Small intestine (tissue), 16 donors: ENCODE measurements at places on chromosomes 12 and 14. TPM values are rescaled to one million over a fixed set of nuclear protein-coding genes. Genes with fewer than 3 reads are reported as not detected.

DNA sequence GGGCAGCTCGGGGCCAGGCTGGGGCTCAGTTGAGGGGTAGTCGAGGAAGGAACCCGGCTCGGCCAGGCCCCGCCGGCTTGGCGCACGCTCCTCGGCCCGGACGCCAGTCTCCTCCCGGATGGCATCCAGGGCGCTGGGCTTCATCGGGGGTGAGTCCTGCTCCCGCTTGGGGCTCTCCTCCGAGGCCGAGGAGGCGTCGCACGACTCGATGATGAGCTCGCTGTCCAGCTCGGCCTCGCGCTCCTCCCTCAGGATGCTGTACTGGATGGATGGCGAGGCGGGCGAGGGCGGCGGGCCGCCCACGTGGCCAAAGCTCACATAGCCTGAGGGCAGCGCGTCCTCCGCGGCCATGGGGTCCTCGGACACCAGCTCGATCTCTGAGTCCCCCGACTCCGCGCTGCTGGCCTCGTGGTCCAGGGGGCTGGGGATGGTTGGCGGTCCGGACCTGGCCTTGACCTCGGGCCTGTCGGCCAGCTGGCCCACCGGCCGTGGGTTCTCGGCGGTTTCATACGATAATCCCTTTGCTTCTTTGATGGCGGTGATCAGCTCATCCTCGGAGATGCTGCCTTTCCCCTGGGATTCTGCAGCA lies 143.4 kb downstream of the RTN1 start:
- no peak for DNase-seq

DNA sequence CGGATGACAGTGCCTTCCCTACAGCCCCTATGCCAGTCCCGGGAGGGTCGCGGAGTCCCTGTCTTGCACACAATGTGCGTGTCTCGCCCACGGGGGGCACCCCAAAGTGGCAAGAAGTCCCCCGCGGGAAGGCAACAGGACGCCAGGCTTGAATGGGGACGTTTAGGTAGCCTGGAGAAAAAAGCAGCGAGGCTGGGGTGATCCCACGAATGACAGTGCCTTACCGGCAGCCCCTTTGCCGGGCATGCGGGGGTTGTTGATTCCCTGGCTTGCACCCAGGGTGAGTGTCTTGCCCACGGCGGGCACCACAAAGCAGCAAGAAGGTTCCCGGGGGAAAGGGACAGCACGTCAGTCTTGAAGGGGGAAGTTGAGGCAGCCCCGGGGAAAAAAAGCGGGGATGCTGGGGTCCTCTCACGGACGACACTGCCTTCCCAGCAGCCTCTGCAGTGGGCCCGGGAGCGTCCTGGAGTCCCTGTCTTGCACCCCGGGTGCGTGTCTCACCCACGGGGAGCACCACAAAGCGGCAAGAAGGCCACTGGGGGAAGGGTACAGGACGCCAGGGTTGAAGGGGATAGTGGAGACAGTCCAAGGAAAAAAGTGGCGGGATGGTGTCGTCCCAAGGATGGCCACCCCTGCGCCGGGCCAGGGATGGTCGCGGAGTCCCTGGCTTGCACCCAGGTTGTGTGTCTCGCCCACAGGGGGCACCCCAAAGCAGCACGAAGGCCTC lies 156.8 kb upstream of the ALG10B start:
- DNase-seq, result no peak

- DNase-seq, result no peak
Measured at GRCh38 chr12:42912367-42912766, 322.8 kb upstream of the PRICKLE1 start.

- no peak for DNase-seq
Measured at GRCh38 chr12:18935371-18935965, 194.1 kb upstream of the PLEKHA5 start.

DNA sequence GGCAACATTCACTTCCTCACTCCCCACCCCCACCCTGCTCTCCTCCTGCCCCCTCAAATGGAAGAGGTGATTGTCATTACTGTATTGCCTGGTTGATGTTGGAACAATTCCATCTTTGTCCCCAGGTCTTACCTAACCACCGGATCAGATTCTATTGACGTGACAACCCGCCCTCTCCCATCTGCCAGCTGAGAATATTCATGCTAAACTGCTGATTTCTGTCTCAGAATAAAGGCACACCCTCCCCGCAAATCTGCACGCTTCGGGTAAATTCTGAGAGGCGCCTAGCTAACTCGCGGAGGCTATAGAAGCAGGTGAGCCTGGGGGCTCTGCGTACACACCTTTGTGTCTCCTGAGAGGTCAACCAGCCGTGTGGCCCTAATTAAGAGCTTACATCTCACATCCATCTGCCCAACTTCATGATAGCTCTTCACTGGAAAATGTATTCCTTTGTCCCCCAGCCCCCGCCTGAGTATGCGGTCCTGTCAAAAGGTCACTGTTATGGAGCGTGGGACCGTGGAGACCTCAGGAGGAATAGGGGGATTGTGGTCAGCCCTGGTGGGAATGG lies 1054.3 kb downstream of the VRK1 start:
- DNase-seq, result no peak

GRCh38 chr12:62955678-62956077 lies 20.7 kb upstream of the PPM1H start:
- no peak for DNase-seq

- DNase-seq, result no peak
Measured at GRCh38 chr12:102423462-102423861, 56.9 kb downstream of the IGF1 start.

DNA sequence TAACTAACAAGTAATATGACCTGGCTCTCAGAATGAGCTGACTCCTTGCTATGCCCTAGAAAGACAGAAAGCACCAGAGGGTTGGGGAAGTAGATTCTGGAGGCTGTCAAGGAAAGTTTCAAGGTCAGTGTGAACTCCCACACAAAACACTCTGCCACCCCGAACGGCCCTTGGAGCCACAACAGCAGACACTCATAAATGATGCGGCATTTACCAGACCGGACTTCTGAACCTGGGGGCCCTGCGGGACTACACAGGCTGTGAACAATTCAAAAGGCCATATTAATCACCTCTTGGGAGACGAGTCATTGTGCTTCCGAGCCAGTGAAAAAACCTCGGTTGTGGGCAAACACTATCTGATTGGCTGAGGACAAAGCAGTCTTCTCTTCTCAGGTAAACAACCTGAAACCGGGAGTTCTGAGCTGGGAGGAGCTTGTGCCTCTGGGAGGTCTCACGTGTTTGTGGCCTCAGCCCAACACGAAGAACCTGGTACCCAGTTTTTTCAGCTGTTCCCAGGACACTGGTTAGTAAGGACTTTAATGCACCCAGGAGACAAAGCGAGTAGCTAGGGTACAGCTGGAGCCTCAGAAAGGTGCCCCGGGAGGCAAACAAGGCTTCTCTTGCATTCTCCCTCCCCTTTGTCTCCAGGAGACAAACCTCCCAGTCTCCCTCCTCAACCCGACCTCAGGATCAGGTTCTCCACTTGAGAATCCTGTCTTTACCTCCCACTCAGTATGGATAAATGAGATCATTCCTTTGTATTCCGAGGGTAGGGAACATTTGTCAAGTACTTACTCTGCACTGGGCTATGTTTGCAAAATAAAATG lies 35.3 kb downstream of the VWF start:
- peak; percentile 72 for DNase-seq

- no peak for DNase-seq
Measured at GRCh38 chr12:99600388-99600787, 47.2 kb upstream of the GARIN6 start.

- no peak for DNase-seq
Measured at GRCh38 chr12:29580971-29581370, 83.5 kb upstream of the OVCH1 start.

GRCh38 chr12:89678225-89678624 lies 30.4 kb downstream of the ATP2B1 start:
- DNase-seq, result no peak

- DNase-seq, result no peak
Measured at GRCh38 chr14:69983317-69983716, 104.1 kb downstream of the SMOC1 start.

GRCh38 chr12:43271659-43272058 lies 280.3 kb downstream of the ADAMTS20 start:
- no peak for DNase-seq

DNA sequence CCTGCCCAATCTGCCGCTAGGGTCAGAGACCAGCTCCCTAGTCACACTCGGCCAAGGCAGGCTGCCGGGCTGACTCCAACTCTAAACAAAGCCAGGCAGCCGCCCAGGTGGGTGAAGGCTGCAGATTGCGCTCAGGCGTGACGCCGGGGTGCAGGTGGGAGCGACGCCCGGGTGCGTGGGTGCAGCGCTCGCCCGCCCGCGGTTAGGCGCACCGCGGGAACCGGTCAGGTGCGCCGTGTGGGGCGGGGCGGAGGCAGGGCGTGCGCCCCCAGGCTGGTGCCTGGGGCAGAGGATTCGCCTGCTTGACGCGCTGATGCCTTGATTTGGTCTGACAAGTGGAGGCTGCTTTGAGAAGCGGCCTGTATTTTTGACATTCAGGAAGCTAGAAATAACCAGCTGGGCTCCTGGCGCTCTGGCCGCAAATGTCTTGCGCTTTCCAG lies 126.7 kb upstream of the HIF1A start:
- DNase-seq, result peak; percentile 54

DNA sequence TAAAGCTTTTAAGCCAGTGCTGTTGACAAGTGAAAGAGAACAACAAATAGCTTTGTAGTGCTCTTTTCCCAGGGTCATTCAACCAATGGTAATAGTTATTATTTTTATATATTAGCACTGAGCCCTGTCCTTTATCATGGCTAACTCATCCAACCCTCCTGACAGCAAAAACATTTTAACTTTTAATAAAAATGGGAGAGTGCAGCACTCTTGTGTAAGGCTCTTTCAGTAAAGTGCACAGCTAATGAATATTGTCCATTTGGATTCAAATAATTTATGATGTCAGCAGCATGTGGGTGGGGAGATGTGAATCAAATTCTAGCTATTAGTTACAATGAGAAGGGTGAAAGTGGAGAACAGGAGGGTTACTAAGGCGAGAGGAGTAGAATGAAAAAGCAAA lies 185.7 kb downstream of the SOX5 start:
- DNase-seq, result no peak

DNA sequence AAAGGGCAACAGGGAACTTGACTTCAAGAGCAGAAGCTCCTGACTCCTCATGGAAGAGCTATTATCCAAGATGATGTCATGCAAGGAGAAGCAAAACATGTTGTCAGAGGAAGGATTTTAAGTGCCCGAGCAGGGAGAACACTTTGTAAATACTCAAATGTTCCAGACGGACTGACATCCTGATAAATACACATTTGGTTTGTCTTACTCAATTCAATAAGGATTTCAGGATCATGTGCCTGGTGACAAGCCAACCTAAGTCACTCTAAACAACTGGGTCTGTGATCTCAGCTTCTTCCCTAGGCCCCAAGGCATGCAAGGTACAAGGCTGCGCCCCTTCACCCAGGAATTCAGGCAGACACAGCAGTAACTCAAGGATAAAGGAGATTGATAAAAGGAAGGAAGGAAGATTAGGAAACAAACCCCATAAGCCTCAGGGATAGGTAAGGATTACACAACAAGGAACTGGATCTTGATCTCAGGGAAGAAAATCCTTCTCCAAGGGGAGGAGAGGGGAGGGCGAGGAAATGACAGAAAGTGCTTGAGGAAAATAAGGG lies 26.8 kb upstream of the CEBPE start:
- peak; percentile 77 for DNase-seq

- no peak for DNase-seq
Measured at GRCh38 chr12:88371416-88372183, 208.7 kb downstream of the KITLG start.

- no peak for DNase-seq
Measured at GRCh38 chr14:38848243-38848935, 254.6 kb downstream of the SEC23A start.

- DNase-seq, result no peak
Measured at GRCh38 chr12:12555656-12556055, 7.0 kb downstream of the DUSP16 start.

GRCh38 chr14:100470523-100470897 lies 116.7 kb downstream of the BEGAIN start:
- no peak for DNase-seq

- no peak for DNase-seq
Measured at GRCh38 chr12:116864371-116865160, 16.7 kb downstream of the HRK start.

- peak; percentile 54 for DNase-seq
Measured at GRCh38 chr12:113136990-113137511, 1.5 kb upstream of the RASAL1 start.

GRCh38 chr14:98937712-98938505 lies 334.1 kb downstream of the BCL11B start:
- no peak for DNase-seq

DNA sequence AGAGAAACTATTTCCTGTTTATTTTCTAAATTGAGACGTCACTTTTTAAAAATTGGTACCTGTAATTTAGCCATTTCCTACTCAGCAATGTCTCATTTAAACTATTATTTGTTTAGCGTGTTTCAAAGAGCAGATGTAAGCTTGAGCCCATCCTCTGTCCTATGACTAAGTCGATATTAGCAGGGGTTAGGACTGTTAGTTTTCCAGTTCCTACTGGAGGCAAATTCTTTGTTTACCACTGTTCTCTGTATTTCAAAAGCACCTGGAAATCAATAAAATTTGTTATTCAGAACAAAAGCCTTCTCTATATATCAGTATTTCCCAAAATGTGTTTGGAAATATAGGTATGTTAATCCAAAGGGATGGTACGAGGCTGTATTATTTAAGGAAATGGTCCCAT lies 42.4 kb downstream of the MDM2 start:
- DNase-seq, result peak; percentile 27

GRCh38 chr14:68757618-68758081 lies 35.2 kb downstream of the ZFP36L1 start:
- peak; percentile 91 for DNase-seq

KRT85 gene
- not detected for polyA plus RNA-seq

LUM gene
- polyA plus RNA-seq, result 5.1 TPM

OR10AD1 gene
- not detected for polyA plus RNA-seq

HOXC6 gene
- 1.9 TPM for polyA plus RNA-seq

OAS1 gene
- 37.5 TPM for polyA plus RNA-seq

CTSG gene
- polyA plus RNA-seq, result not detected

LLPH gene
- 28.3 TPM for polyA plus RNA-seq

IFNG gene
- polyA plus RNA-seq, result not detected

CSRP2 gene
- polyA plus RNA-seq, result 1.8 TPM

IGF1 gene
- polyA plus RNA-seq, result not detected

KSR2 gene
- polyA plus RNA-seq, result 0.33 TPM
